ENCODE measurements at places on chromosomes 7 and 10.

- DNase-seq = no peak
These were observed 113.6 kb upstream of the RET start for GRCh38 chr10:42963312-42963711.

DNA sequence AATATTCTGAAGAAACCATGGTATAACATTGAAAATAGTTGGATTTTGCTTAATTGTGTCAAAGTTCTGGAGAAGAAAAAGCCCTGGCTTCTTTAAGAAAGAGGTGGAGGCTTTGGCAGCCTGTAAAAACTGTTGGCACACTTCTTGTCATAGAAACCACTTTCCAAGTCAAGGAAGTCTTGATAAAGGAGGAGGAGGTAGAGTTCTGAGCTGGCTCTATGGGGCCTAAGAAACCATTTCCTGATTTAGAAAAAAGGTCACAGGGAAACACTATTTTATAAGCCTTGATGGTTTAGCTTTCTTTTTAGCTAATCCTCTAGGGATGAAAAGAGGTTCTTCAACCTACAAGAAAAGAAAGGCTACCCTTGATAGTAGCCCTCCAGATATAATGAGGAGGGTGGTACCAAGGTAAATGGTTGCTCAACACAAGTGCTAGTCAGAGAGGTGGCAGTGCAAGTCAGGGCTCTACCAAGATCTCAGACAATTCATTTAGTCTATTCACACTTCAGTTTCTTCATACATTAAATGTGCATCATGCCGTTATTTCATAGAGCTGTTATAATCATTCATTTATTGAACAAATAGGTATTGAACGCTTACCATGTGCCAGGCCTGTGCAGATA lies 346.9 kb downstream of the RNLS start:
- no peak for DNase-seq

DNA sequence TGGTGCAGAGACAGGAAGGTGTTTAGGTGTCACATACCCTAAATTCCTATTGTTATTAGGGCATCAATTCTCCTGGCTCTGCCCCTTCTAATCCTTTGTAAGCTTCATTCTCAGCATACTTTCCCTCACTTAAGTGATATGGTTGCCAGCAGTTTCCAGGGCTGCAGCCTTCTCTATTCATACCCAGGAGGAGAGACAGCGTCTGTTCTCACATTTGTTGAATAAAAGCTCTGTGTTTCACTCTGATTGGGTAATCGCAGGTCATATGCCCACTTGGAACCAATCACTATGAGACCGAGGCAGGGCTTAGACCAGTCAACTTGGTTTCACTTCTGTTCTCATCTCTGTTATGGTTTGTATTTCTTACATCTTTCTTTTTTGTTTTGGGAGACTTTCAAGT lies 109.6 kb upstream of the MTPN start:
- no peak for DNase-seq

GRCh38 chr10:122779924-122780323 lies 65.7 kb downstream of the CUZD1 start:
- DNase-seq = no peak

- DNase-seq = no peak
These were observed 2.4 kb upstream of the DENND10 start for GRCh38 chr10:119101366-119102098.

- peak; percentile 30 for DNase-seq
These were observed 918 bp downstream of the CALHM2 start for GRCh38 chr10:103451091-103451813.

GRCh38 chr7:96837593-96837992 lies 127.9 kb upstream of the SEM1 start:
- no peak for DNase-seq

DNA sequence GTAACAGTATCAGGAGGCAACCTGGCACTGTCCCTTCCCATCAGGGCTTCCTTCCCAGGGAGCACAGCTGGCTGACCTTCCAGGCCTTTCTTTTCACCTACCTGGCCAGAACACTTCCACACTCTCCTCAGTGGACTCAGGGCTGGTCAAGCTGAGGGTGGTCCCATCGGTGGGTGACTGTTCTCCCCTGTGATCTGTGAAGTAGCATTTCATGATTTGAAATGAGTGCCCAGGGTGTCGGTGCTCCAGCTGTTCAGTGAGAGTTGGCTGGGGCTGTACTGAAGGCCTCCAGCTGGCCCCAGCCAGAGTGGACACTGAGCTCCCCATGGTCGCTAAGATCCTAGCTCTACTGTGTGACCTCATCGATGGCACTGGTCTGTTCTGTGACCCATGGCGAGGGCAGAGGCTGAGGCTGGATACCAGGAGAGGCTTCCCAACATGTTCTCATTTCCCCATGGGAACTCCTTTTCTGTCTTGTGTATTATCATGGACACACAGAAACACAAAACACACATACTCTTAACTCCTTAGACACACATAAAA lies at the start of gene FAM170B:
TSS of gene FAM170B (minus strand) at position 316 of the 543 bp plus-strand sequence. CDS start at position 213, 103 bp downstream.
- DNase-seq = no peak

DNA sequence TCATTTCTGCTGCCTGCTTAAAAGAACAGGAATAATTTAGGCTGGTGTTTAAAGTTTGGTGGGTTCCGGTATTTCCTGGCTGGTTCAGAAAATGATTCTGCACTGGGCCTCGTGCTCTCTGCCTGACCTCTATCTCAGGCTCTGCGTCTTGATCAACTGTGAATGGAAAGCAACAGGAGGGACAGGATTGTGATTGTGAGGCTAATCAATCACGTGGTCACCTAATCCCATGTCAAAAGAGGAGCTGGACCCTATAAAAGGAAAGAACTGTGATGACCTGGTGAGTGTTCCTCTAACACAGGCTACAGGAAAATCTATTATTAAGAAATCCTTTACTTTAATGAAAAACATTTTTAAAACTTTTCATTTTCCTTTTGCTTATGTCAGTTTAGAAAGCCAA lies at the start of gene DHX32:
TSS of gene DHX32 (minus strand) at position 101 of the 400 bp plus-strand sequence. CDS start 468 bp downstream, outside the sequence.
- DNase-seq = no peak

GRCh38 chr7:140597428-140597949 lies 43.1 kb downstream of the DENND2A start:
- no peak for DNase-seq

- no peak for DNase-seq
These were observed 21.9 kb upstream of the TBRG4 start for GRCh38 chr7:45133352-45133751.

DNA sequence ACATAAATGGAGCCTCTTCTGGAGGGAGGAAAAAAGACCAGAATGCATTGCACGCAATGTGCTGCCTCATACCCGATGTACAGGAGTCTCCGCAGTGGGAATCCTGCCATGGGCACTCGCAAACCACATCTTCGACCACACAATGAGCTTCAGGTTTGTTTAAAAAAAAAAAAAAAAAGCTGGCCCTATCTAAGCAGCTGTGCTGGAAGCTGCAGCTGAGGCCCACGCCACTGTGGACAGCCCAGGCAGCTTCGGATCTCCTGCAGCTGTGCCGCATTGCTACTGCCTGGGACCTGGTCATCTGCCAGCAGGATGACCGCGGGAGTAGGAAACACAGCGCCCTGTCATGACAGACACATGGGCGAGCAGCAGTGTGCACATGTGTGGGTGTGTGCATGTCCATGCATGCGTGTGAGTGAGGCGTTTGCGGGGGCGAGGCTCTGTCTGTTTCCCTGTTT lies 26.0 kb downstream of the EN2 start:
- DNase-seq = no peak

GRCh38 chr10:133373174-133374090 lies at the start of gene ECHS1:
ECHS1 (minus strand) TSS chr10:133373354; CDS start chr10:133373333, 21 bp downstream.
- peak; percentile 93 for DNase-seq

GRCh38 chr10:62454687-62455397 lies 80.7 kb downstream of the ZNF365 start:
- DNase-seq = no peak

- DNase-seq = no peak
These were observed 472 bp downstream of the SFRP4 start for GRCh38 chr7:37916017-37916672.

DNA sequence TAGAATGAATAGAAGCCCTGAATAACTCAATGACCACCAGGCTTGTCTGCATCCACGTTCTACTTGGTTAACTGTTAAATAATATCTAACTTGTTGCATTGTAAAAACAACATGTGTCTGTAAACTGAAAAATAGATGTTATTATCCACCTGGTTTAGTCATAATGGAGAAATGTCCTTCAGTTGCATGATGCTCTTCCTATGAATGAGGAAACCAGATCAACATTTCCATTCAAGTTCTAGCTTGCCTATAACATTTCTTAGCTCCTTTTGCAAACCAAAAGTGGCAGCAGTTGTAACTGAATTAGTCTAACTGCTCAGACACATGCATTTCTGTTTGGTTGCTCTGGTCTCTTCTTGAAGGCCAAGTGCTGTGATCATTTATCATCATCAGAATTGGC lies 62.9 kb upstream of the BET1 start:
- no peak for DNase-seq

DNA sequence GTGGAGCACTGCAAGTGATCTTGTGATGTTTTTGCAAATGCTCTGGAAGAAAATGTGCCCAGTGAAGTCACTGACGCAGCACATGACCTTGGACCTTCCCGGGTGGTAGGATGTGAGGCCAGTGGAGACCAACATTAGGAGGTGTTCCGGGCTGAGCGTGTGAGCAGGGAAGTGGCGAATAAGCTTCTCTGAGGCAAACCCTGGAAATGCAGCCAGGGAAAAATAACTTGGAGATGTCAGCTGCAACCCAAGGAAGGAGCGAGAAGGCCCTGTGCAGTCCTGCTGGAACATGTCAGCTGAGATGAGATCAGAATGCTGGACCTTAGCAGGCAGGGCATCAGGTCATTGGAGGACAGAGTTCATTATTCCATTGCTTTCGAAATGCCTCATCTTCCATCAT lies 18.6 kb upstream of the SDK1 start:
- no peak for DNase-seq

DNA sequence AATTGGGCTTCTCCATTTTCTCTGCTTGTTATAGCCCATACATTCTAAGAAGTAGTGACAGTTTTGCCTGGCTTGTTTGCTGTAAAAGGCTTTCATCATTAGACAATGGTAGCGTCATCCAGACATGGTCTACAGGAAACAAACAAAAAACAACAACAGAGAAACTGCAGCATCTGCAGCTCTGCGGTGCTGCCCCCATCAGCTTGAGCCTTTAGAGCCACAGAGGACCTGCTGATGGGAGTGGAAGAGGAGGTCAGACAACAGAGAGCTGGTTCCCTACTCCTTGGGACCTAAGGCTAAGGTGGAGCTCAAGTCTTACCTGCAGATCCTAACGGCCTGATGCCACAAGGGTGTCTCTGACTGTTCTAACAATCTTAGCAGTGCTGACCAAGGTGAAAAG lies 3.1 kb downstream of the INA start:
- no peak for DNase-seq

GRCh38 chr10:69494626-69495558 lies 43.6 kb downstream of the TSPAN15 start:
- DNase-seq = no peak

- no peak for DNase-seq
These were observed 148.0 kb downstream of the MAPK8 start for GRCh38 chr10:48454302-48455054.

DNA sequence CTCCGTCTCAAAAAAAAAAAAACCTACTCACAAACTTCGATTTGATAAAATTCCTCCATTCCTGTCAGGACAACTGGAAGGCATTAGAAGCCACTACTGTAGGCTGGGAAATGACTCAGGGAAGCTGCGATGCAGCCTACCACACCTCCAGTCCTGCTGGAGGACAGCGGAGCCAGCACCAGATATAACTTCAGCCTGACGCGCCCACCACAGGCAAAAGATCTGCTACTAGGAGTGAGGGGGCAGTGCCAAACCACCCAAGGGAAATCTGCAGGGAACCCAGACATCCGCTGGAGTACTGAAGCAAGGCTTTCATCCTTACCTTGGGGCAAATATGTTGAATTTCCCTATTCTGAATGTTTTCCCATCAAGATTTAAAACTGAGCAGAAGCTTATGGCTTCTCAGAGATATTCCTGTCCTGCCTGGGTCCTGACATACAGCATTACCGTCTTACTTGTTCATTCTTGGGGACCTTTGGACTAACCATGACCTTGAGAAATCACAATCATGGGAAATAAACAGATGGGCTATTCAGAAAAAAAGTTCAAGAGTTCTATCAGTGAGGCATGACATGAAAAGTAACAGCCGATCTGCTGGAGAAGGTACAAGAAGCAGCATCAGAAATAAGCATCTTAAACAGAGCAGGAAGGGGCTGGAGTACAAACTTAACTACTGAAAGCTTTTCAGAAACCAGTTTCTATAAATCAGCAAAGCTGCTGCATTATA lies 20.4 kb downstream of the BCCIP start:
- DNase-seq = no peak

- no peak for DNase-seq
These were observed 55.0 kb downstream of the PKD1L1 start for GRCh38 chr7:47893238-47893637.

GRCh38 chr10:110893559-110894179 lies 21.9 kb downstream of the PDCD4 start:
- peak; percentile 60 for DNase-seq

DNA sequence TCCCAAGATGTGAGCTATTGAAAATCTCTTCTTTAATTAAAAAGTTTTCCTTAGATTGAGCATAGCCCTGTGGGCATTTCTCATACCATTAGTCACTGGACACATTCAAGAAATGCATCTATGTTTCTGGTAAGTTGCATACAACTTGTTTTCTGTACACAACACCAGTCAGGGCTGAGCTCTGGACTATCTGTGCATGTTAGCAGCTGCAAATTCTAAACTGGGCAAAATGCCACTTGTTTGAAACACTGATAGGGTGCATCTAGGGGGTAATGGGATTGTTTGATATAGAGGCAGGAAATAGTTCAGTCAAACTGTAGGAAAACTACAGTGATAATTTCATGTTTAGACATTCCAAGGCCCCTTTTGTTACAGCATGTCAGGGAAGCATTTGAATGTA lies 145.6 kb upstream of the NPY start:
- no peak for DNase-seq

DNA sequence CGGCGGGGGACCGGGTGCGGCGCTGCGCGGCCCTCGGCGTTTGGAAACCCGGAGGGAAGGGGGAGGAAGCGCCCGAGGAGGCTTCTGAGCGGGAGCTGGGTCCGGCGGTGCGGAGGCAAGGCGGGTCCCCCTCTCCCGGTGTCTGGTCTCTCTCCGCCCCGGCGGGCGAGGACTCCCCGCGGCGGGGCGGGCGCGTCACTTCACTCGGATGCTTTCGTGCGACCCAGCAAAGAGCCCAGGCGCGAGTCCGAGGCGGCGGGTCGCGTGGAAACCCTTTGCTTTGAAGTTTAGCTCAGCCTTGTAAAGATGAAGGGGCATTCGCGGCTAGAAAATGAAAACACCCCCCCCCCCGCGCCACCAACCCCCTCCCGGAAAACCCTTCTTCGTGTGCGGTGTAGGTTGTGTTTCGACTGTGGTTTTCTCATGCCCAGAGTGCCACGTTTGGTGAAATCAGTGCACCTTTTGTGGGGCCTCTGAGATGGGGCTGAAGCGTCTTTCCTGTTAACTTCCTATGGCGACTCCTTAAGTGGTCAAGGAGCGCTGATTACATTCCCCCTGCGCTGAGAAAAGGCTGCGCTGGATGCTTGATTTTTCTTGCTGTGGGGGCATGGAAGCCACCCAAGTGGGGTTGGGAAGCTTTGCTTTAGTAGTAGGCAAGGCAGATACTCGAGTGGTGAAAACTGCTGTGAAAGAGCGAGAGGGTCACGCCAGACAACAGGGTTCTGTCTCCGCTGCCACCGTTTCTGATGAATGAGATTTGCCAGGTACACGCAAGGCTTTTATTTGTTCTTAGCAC lies 876 bp downstream of the GNAI1 start:
- no peak for DNase-seq
